ENCODE measurements at places on chromosomes 3 and 15. TPM values are rescaled to one million over a fixed set of nuclear protein-coding genes. Genes with fewer than 3 reads are reported as not detected.

The SGO1 gene
- 9.4 TPM for polyA plus RNA-seq

The IQCF6 gene
- not detected for polyA plus RNA-seq

The CCR1 gene
- polyA plus RNA-seq, result 1.7 TPM

The ST8SIA2 gene
- polyA plus RNA-seq, result 4.7 TPM

The NLGN1 gene
- 4.8 TPM for polyA plus RNA-seq

The SKOR1 gene
- 0.29 TPM for polyA plus RNA-seq

The CDHR4 gene
- polyA plus RNA-seq, result not detected

The TM2D3 gene
- polyA plus RNA-seq, result 66.0 TPM

The ARNT2 gene
- polyA plus RNA-seq, result 63.6 TPM

The PARP6 gene
- 88.9 TPM for polyA plus RNA-seq

The MYO5C gene
- polyA plus RNA-seq, result 20.8 TPM

The TM4SF4 gene
- 3.5 TPM for polyA plus RNA-seq

The GANC gene
- polyA plus RNA-seq, result 35.6 TPM

The GOLGA8J gene
- polyA plus RNA-seq, result 1.0 TPM

The LTK gene
- polyA plus RNA-seq, result 1.6 TPM

The IL20RB gene
- polyA plus RNA-seq, result 0.53 TPM

The MKRN2OS gene
- 1.0 TPM for polyA plus RNA-seq

The ROPN1 gene
- polyA plus RNA-seq, result not detected

The PLXND1 gene
- 105 TPM for polyA plus RNA-seq

The GP9 gene
- polyA plus RNA-seq, result 0.92 TPM

The SCG3 gene
- polyA plus RNA-seq, result 0.06 TPM
